ENCODE measurements at places on chromosomes 16 and 17. TPM values are rescaled to one million over a fixed set of nuclear protein-coding genes. Genes with fewer than 3 reads are reported as not detected.

Gene CD300LB
- total RNA-seq = not detected

Gene TBC1D24
- total RNA-seq = 2.0 TPM

Gene KREMEN2
- total RNA-seq = 1.3 TPM

Gene FOXC2
- 0.28 TPM for total RNA-seq

- ATAC-seq = no peak
These were observed 50.5 kb downstream of the SEC14L1 start for GRCh38 chr17:77191244-77191643.

DNA sequence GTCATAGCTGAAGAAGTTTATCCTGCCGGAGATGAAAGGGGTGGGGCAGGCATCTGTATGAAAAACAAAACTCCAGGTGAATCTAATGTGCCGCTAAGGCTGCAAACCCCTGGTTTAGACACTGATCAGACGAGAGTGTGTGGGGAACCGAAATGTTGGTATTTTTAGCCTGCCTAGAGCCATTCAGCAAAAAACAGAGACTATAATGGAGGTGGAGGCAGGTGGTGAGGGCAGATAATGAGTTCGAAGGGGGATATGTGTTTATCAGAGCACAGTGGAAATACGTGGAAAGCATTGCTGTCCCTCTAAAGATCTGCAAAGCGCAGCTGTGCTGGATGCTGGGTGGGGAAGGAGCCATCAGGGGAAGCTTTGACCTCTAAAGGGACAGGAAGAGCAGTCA is 127.5 kb upstream of the WSCD1 start:
- no peak for ATAC-seq

- no peak for ATAC-seq
These were observed 242.2 kb downstream of the SHISA9 start for GRCh38 chr16:13143551-13143950.

GRCh38 chr16:19295393-19295792 is 9.9 kb downstream of the CLEC19A start:
- no peak for ATAC-seq

DNA sequence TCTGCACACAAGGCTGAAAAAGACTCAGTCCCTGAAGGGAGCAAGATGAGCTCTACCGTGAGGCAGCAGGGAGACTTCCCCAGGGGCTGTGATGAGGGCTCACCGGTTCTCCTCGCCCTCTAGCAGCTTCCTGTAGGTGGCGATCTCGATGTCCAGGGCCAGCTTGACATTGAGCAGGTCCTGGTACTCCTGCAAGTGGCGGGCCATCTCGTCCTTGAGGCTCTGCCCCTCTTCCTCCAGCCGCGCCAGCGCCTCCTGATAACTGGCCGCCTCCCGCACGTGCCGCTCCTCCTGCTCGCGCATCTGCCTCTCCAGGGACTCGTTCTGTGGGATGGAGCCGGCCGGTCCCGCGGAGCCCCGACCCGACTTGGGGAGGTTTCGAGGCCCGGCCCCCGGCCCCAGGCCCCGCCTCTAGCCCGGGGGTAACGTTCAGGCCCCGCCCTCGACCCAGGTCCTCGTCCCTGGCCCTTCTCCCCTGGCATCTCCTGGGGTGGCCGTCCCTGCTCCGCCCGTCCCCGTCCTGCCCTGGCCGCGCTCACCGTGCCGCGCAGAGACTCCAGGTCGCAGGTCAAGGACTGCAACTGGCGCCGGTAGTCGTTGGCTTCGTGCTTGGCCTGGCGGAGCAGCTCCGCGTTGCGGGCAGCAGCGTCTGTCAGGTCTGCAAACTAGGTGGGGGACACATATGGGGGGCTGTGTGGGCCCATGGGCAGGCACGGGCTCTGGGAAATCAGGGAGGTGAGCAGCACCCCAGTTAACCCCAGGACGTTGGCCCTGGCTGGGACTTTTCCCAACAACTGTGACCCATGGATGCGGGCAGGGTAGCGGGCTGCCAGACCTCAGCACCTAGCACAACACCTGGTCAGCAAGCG is 3.9 kb downstream of the GFAP start:
- ATAC-seq = peak; percentile 29

DNA sequence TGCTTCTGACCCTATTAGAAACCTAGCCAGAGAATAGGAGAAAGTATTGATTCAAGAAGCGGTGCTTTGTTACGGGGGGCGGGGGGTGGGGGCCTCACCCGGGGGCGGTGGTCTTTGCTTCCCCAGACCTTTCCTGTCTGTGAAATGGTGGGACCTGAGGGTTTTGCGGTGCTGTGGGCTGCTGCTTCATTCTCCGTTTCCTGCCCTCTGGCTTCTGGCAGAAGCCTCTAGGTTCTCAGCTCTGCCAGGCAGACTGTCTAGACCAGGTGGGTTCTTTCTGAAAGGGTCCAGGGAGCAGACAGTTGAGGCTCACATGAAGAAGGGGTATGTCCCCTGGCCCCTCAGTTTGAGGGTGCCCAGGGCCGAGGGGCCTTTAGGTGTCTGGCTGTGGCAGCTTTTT is 14.0 kb downstream of the GSE1 start:
- no peak for ATAC-seq

GRCh38 chr17:79042421-79043190 is 18.6 kb downstream of the C1QTNF1 start:
- peak; percentile 45 for ATAC-seq

DNA sequence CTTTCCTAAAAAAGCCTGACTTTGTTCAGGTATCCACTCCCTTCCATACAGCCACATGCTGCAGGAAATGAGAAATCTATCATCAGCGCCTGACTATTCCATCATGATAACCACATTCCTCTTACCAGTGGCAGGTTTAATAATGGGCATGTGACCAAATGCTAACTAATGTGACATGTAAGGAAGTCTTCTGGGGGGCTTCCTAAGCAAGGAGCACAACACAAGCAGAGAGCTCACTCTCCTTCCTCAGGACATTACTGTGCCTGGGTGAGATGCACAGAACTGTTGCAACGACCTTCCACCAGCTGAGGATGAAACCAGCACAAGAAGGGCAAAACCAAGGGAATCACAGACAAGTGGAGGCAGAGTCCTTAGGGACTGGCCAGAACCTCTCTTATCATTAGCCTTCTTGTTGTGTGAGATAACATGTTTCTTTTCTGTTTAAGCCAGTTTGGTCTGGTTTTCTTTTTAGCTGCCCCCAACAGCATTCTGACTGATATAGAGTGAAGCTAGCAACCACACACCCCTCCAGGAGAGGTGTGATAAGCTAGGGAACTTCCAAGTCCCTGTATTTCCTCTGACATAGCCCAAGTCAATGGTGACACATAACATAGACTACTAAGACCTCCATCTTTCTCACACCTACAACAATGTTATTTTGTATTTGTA is 16.9 kb downstream of the MYO1D start:
- ATAC-seq = no peak

DNA sequence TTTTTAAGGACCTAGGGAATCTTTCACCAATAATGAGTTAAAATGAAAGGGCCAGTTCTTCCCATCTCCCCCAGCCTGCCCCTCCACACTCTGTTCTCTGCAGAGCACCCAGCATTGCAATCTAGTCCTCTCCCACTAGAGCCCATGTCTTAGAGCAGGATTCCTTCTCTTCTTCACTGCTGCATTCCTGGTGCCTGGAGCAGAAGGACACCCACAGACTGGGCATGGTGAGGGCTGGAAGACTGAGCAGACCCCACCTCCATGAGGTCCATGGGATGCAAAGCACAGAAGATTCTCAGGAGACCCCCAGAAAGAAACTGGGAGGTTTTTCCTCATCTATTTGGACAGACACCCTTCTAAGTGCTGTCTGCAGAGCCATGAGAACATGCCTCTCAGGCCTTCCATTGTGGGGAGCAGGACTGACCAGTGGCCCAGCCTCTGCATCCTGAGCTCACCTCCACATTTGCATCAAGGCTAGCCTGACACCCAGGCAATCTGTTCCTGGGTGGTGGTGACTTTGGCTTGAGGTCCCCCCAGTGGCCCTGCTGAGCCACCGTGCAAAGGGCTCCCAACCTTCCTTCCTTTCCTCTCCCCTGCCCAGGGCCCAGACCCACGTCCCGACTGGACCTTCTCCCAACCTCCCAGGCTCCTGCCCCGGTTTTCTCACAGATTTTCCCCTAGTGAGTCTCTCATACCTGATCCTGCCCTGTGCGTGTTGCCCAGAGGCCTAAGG is 74.2 kb upstream of the ZNF469 start:
- no peak for ATAC-seq

DNA sequence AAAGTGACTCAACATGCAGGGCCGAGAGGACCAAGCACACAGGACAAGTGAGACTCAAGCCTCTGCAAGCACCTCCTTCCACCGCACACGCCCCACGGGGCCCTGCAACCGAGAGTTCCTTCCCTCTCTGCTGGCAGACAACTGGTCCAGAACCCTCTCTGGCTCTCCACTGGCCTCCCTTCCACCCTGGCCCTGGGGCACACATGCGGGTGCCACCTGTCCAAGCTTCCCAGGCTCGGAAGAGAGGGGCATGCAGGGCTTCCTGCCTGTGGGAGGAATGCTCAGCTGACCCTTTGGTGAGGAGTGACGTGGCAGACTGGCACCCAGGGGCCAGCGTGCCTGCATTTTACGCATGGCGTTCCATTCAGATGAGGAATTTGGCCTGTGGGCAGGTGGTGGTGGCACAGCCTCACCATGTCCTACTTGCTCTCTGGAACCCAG is 59.8 kb downstream of the PIPOX start:
- peak; percentile 65 for ATAC-seq

DNA sequence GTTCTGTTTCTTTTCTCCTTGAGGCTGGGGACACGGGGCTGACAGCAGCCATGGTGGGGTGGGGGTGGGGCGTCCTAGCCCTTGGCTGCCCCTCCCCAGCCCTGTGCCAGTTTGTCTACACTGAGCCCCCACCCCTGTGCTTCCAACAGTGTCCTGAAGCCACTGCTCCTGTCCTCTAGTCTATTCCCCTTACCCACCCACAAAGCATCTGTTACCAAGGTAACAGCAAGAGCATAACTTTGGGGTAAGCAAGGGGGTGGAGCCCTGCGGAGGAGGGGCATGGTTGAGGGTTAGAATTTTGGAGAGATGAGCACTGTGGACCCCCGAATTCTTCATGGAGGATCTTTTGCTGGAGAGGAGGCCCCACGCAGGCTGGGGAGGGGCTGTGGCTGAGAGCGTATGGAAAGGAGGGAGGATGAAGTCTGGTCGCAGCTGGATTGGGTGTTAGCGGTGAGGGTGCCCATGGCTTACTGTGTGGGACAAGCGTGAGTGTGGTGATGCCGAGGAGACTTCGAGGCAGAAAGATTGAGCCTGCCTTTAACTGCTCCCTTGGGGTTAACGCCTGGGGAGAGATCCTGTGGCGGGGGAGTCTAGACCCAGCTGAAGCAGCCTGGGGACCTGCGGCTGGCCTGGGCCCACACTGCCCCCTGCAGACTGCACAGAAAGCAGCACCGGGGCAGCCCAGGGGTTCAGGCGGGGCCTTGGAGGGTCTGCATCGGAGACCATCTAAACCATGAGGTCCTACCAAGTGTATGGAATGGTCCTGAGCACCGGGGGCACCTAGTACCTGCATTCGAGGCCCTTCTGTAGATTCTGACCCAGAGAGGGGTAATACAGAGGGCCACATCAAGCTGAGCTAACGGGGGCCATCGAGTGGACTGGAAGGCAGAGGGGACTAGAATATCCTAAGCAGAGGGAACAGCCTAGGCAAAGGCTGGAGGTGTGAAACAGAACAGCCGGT is 6.1 kb upstream of the STAC2 start:
- peak; percentile 43 for ATAC-seq

- ATAC-seq = no peak
These were observed 54.0 kb downstream of the CFDP1 start for GRCh38 chr16:75379339-75379738.
